WTC11 (cell line): ENCODE measurements at places on chromosomes 5 and 9.

- DNase-seq = no peak
Measured at GRCh38 chr5:80632700-80633099, 21.8 kb upstream of the MSH3 start.

- DNase-seq = no peak
Measured at GRCh38 chr5:5436203-5436760, 13.8 kb downstream of the ICE1 start.

- DNase-seq = no peak
Measured at GRCh38 chr9:14309403-14309802, 4.5 kb downstream of the NFIB start.

DNA sequence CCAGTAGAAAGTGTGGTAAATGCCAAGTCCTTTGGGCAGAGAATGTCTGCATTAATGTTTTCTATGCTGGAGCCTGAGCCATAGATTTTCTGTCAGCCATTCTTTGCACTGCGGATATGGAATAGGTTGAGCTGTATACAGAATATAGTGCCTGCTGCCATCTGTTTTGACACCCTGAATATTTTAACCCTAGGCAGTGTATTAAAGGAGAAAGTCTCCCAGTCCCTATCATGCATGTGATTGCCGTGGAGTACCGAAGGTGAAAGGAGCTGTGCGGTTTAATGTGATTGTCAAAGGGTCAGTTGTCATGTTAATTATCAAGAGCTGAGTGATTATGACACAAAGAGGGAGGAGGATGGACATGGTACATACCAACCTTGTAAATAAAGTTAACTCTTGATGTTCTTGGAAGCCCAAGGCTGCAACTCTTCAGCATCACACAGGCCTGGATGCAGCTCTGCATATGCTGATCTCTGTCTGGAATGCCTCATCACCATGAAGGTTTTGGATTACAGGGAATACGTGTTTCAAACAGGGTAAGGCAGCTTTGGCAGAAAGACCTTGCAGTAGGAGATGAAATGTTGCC is 247.1 kb upstream of the ELAVL2 start:
- peak; percentile 12 for DNase-seq

- DNase-seq = no peak
Measured at GRCh38 chr9:22108581-22109370, 99.7 kb upstream of the CDKN2B start.

GRCh38 chr5:95827892-95828246 is 5.3 kb upstream of the GLRX start:
- no peak for DNase-seq

DNA sequence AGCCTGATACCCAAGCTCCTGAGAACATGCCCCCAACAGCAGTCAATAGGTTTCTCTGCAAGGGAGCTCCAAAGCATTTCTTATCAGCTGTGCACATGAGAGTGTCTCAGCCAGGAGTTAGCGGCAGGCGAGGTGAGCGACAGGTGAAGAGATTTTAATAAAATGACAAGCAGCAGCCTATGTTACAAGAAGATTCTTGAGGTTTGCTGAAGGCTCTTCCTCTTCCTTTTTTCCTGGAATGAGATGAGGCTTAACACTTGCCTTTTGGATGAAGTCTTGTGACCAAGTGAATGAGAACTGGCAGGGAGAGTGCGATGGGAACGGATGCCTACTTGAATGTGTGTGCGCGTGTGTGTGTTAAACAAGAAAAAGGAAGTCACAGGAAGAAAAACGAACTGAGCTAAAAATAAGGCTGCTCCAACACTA is 76.1 kb downstream of the SHB start:
- no peak for DNase-seq

DNA sequence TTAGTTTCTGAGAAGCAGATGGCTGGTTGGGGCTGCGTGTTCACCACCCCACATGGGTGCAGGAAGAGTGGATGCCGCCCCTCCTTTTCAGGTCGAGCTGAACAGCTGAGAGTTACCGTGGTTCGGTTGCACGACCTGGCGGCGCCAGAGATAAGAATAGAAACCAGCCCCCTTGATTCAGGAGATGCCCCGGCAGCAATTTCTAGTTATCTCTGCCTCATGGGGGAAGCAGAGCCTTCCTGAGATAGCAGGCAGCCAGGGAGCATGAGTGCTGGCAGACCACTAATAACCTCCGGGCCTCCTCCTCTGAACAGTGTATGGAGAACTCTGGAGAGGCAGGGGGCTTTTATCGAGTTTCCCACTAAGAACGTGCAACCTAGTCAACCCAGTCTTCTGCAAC is 177.8 kb downstream of the NSG2 start:
- DNase-seq = no peak

DNA sequence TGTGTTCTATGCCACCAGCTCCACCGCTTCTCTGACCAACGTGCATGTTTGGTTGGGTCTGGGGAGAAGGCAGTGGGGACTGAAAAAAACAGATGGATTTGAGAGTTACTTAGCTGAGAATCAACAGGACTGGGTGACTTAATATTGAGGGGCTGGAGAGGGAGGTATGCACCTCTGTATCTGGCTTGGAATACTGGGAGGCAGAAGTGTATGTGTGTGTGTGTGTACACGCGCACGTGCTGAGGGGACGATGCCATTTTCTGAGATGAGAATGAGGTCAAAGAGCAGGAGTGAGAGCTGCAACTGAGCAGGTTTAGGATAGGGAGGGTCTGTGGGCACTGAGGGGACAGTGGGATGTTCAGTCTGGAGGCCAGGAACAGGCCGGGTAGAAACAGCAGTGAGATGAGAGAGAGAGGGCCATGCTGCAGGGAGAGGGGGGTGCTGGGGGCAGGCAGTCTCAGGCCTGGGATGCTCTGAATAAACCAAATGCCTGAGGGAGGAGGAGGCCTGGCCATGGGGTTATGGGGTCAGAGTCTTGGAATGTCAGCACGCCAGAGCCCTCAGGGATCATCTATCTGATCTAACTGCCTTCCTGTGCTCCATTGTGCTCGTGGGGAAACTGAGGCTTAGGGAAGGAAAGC is 14.0 kb downstream of the PDGFRB start:
- DNase-seq = no peak

DNA sequence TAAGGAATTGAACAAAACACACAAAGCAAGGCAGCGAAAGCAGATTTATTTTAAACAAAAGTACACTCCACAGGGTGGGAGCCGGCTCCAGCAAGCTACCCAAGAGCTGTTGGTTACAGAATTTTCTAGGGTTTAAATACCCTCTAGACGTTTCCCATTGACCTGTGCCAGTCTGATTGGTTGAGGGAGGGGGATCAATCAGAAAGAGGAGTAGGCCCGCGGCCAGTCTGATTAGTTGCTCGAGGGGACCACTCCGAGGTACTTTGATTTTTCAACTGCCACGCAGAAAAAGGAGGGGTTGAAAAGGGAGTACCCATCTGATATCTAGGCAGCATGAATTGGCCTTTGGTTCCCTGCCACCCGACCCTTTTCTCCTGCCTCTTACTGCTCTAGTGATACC is 998 bp downstream of the SRP19 start:
- DNase-seq = no peak

DNA sequence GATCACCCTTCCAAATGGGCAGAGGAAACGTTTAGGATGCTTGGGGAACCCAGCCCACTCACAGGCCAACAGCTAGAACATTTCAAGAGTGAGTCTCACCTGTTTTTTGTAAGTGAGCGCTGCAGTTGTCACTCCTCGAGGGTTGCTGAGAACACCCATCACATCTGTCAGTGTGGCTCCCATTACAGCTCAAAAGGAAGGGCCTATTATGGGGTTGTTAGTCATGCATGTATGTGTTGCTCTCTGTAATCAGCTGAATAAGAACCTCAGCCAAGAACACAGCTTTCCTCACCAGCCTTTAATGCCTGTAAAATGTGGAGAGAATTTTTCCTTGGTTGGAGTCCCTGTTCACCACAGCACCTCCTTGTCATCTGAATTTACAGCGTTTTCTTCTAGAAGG is 196.3 kb upstream of the KLF4 start:
- no peak for DNase-seq

GRCh38 chr9:135664266-135664665 is 1.2 kb downstream of the LCN9 start:
- no peak for DNase-seq

- no peak for DNase-seq
Measured at GRCh38 chr5:54440456-54440893, 15.0 kb upstream of the HSPB3 start.
